ENCODE measurements at places on chromosomes 4 and X. TPM values are rescaled to one million over a fixed set of nuclear protein-coding genes. Genes with fewer than 3 reads are reported as not detected.

The IGSF1 gene
- not detected for polyA plus RNA-seq

The RHOXF2 gene
- not detected for polyA plus RNA-seq

The DAPP1 gene
- 67.2 TPM for polyA plus RNA-seq

- no peak for DNase-seq
Observed at GRCh38 chr4:72410158-72410557, 158.9 kb downstream of the ADAMTS3 start.

DNA sequence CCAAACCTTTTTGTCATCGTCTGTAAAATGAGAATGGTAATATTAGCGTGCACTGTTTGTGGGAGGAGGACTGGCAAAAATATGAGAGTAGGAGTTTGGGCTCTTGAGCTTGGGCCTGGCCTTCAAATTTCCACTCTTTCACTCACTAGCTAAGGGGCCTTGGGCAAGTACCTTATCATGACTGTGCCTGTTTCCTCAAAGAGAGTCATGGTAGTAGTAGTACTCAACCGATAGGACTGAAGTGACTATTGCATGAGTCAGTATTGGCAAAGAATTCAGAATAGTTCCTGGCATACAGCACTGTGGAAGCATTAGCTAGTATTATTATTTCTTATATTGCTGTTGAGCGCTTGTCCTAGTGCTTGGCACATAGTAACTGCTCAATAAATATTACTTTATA lies 16.0 kb upstream of the RBM3 start:
- no peak for DNase-seq

- DNase-seq, result no peak
Observed at GRCh38 chrX:23385242-23385641, 50.6 kb downstream of the PTCHD1 start.

GRCh38 chr4:10722957-10723356 lies 38.4 kb upstream of the CLNK start:
- DNase-seq, result no peak

DNA sequence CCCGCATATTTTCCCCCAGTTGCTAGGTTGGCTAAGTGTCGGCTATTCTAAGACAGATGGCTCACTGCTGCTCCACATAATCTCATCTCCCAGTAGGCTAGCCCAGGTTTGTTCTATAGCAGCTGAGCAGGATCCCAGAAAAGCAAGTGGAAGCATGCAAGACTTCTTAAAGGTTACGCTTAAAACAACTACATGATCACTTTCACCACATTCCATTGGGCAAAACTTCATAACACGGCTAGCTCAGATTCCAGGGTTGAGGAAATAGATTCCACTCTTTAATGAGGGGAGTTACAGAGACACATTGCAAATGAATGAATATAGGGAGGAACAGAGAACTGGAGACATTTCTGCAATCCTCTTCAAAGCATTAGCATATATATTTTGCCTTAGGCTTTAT lies 12.9 kb upstream of the RAB33B start:
- no peak for DNase-seq

DNA sequence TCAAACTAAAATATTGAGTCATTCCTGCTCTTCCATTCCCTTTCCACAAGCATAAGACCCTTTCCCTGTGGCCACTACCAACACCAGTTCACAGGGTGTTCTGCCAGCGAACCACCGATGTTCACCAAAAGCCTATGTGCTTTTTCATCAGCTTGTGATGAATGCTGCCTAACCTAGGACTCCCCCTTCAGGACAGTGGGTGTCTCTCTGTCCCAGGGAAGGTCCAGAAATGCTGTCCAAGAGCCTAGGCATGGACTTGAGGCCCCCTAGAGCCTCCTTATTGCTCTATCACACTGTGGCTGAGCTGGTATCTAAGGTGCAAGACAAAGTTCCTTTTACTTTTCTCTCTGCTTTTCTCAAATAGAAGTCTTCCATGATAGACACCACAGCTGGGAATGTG lies 1015.6 kb downstream of the PCDH19 start:
- DNase-seq, result no peak

DNA sequence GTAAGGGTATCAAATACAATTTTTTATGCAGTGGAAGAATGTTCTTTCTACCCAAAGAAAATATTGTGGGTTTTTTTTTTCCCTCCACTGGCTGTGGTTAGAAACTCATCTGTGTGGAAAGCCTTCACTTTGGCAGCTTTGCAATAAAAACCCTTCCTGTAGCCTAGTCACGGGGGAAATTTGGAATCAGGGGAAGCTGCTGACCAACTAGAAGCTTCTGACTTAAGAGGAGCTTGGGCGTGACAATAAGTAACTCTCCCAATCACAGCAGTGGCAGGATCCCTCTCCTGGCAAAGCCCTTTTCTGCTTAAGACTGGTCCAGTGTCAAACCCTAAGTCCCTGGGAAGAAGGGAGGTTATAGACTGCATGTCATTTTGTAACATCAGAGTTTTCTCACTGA lies 87.9 kb downstream of the LRRC66 start:
- DNase-seq, result no peak

Data from GM12878 (cell line).